Hematopoietic multipotent progenitor cell treated with erythropoietin and hydrocortisone succinate and interleukin-3 and kit ligand, for 17 days (in vitro differentiated cells): ENCODE measurements at places on chromosomes 6 and 20.

GRCh38 chr6:52337633-52338290, 24.2 kb upstream of the PAQR8 start:
- DNase-seq = no peak

DNA sequence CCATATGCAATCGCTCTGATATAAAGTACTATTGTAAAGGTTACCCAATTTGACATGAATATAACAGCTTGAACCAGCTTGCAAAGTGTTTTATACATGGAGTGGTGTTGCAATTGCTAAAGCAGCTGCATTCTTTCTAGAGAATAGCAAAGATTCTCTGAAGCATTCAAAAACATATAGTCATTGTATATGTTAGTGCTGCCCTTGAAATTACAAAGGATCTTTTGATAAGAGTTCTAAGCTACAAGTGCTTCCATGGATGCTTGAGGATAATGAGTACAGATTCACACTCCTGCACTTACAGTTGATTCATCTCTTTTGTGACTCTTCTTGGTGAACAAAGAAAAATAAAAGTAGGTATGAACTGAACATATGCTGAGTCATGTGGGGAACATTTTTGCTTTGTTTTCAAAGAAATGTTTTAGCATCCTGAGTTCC, 175.7 kb downstream of the ALDH8A1 start:
- DNase-seq = no peak

DNA sequence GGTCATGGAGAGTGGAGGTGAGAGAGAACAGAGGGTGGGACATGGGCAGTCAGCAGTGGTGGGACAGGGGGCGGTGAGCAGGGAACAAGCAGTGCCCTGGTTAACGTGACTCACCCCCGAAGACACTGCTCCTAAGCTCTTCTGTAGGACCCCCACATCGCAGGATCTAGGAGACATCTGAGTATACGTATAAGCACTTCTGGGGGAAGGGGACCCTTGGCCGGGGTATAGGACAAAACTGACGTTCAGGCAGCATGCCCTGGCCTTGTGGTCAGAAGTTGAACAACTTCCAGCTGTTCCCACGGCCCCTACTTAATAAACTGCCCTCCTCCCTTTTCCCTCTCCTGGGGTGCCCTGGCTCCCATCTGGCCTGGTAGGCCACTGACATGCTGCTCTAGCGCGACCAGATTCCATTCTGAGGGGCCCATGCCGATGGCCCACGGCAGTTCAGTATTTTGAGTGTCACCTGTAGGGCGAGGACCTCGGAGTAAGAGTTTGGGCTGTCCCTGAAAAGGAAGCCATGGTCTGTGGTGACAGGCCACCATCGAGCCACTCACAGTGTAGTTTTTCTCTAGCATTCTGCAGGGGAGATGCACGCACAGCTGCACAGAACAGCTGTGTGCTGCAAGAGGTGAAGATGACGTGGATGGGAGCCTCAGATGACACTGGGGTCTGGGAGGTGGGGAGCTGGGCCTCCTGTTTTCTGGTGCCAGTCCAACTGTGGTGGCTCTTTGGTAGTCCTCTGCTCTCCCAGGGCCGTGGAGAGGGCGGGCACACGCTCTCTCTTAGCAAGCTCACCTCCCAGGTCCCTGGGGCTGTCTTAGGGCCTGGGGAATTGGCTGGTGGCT, 38.4 kb downstream of the PPP1R3G start:
- DNase-seq = no peak

DNA sequence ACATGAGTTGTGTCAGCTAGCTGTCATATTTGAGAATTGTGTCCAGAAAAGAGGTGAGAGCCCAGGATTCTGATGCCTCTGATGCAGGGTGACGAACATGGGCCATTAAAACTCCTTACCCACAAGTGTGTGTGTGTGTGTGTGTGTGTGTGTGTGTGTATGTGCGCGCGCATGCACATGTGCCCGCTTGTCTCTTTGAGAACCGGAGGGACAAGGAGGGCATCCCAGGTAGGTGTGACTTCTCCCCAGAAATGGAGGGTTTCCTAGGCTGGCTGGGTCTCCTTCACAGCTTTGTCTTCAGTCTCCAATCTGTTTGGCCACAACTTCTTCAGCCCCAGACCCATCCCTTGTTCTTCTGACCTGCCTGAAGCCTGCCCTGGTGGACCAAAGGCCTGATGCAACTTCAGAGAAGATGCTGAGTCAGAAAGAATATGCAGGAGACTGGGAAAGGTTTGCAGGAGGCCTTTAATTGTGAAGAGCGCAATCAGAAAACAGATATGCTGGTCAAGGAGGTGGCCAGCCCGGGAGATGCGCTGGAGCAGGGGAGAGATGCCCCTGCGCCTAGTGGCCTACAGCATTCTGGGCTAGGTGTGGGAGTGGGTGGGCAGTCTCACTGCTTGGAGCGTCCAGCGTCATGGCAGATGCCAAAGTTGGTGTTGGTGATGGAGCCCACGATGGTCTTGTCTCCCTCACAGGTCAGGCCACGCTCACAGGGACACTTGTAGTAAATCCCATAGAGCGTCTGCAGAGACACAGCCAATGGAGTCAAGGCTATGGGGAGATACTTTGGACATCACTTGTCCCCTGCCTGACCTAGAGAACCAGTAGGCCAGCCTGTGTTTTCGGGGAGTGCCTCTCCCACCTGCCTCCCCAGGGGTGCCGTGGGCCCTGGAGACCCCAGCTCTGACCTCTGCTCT, 2.3 kb downstream of the CLPS start:
- no peak for DNase-seq

GRCh38 chr6:15948930-15949900, 179.7 kb upstream of the MYLIP start:
- no peak for DNase-seq

DNA sequence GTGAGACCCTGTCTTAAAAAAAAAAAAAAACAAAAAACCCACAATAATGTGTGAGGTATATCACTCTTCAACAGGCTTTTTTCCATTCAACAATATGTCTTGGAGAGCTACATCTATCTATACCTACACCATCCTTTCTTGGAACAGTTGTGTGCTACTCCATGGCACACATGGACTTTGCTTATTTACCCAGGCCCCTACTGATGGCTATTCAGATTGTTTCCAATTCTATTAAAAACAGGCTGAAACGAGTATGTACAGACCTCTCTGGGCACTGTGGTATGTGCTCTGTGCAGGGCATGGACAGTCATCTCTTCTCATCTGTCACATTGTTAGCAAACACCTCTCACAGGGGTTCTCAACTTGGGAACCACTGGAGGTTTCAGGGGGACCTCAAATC, 28.1 kb downstream of the MRPL14 start:
- no peak for DNase-seq

GRCh38 chr6:127114214-127114760, 4.2 kb upstream of the RSPO3 start:
- no peak for DNase-seq

- DNase-seq = no peak
Measured at GRCh38 chr20:10061641-10062040, 26.9 kb downstream of the ANKEF1 start.
